ENCODE measurements at places on chromosomes 6 and 20.

GRCh38 chr20:3082955-3083952, 1.3 kb downstream of the AVP start:
- DNase-seq, result peak; percentile 35

GRCh38 chr6:107668743-107669474, 155.2 kb downstream of the SCML4 start:
- no peak for DNase-seq

- peak; percentile 96 for DNase-seq
Measured at GRCh38 chr6:3230900-3231246, 3.4 kb upstream of the TUBB2B start.

DNA sequence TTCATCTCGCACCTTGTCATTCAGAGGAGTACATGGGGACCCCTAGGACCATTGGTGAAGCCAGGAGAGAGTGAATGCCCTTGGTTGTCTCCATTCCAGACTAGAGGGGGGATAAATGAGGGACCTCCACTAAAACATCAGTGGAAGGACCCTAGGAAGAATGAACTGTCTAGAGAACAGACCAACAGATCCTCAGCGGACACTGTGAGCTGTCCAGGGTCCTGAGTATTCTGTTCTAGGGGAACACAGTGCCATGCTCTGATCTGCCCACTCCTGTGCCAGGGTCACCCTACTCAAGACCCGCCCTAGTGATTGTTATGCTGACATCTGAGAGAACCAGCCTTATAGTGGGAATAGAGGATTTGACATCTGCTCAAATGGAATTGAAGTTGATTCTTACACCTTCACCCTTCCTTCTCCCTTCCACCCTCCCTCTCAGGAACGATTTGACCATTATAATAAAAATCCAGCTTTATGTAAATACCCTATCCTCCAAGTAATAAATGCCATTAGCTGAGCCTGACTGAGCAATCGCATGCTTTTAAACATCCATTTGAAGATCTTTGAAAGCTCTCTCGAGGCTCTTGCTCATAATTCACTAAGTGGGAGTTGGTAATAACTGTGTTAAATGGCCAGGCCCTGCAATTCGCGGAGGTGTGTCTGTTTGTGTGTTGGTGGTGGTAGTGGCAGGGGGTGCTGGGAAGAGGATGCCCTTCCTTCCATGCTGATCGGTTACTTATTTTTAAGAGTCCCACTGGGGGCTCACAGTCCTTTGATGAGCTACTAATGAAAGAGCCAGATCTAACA, 43.6 kb upstream of the SLC32A1 start:
- DNase-seq, result no peak

- no peak for DNase-seq
Measured at GRCh38 chr20:2149507-2149906, 47.9 kb downstream of the STK35 start.

DNA sequence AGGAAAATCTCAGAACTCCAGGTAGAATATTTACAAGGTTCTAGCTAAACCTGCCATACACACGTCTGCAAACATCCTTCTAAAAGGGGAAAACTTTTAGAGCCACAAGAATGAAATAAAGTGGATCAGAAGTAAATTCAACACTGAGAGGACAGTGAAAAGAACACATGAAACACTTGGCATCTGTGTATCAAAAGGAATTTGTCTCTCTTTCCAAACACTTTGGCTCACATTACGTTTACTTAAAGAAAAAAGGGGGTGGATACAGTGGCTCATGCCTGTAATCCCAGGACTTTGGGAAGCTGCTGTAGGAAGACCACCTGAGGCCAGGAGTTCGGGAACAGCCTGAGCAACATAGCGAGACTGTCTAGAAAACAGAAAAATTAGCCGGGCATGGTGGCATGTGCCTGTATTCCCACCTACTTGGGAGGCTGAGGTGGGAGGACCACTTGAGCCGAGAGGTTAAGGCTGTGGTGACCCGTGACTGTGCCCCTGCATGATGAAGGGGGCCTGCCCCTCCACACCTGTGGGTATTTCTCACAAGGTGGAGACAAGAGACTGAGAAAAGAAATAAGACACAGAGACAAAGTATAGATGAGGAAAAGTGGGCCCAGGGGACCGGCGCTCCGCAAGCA, 35.4 kb downstream of the NINL start:
- no peak for DNase-seq

DNA sequence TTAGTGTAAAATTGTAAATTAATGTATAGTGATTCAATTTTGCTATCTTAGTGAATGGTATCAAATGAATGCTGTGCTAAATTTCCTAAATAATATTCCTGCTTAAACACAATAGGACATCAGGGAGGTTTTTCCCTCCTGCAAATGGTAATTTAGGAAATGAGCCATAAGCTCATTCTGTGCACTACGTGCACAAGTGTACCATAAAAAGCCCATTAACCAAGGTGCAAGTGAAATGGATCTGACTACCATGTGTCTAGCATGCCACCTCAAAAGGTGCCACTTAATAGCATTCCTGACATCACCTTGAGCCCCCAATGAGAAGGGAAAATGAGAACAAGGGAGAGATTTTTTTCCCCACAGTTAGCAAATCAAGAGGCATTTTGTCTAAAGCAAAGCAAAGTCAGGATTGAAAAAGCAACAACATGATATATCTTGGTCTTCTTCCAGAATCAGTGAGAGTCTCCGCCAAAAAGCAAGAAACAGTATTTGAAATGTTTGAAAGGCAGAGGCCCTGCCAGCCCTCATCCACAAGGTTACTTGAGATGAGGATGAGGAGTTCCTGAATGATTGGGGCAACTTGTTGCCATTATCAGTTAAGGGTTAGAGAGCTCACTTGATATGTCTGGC, 334.2 kb upstream of the RSPO3 start:
- peak; percentile 30 for DNase-seq

DNA sequence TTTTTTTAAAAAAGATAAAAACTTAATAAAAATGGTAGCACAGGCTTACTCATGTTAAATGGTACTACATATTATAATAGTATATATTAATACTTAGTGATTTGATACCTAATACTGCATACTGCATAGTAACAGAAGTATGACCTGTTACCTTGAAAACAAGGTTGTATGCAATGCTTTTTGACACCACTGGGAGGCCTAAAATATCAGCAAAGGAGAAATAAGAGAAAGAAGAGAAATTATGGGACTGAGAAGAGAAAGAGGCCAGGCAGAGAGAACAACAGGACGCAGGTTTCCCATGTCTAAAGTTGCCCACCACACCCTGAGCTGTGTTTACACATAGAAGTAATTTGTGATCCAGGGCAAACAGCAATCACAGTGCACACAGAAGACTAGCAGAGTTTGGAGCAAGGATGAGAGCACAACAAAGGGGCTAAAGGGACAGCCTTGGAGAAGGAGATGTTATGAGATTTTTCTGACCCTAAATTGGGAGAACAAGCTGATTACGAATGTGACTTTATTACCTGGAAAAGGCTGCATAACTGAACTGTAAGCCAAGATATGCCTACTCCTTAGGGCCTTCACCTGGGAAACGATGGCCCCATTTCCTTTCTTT, 73.2 kb downstream of the ROS1 start:
- DNase-seq, result peak; percentile 47

DNA sequence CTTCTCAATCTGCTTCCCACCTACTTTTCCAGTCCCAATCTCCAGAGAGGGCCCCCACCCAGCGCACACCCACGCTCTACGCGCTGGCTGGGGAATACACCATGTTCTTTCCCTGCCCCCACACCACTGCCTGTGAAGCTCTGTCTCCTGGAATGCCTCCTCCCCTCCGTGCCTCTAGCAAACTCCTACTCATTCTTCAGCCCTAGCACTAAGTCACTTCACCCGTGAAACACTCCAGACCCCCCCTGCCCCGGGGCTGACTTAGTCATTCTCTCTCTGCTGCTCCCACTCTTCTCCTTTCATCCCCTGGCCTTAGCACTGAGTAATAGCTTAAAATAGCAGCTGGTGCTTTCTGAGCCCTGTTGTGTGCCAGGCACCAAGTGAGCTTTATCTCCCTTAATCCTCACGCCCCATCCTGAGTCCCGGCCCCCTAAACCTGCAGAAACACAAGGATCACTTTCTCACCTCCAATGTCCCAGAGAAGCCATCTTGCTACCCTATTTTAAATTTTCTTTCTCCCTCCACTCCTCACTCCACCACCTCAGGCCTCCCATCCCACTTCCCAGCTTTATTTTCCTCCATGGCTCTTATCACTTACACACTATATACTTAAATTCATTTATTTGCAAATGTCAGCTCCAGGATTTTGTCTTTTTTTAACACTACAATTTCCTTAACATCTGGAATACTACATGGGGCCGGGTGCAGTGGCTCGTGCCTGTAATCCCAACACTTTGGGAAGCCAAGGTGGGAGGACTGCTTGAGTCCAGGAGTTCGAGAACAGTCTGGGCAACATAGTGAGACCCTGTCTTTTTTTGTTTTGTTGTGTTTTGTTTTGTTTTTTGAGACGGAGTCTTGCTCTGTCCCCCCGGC, 6.3 kb upstream of the PARD6B start:
- DNase-seq, result no peak

DNA sequence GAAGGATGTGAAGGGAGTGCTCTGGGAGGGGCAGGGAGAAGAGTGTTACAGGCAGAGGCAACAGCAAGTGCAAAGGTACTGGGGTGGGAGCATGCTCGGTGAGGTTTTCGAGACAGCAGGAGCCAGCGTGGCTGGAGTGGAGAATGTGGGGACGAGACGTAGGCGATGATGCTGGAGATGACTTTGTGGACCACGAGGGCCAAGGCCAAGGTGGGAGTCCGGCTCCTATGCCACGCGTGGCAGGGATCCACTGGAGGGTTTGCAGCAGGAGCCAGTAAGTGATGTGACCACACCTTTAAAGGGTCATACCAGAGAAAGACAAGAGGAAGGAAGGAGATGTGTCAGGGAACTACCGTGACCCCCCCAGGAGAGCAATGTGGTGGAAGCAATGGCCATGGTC, 7.3 kb downstream of the PTGIS start:
- no peak for DNase-seq

GRCh38 chr6:39934131-39934757, at the start of gene MOCS1:
Gene MOCS1, minus strand, starts transcription at chr6:39934462. Its CDS starts 45 bp downstream, at chr6:39934417.
- peak; percentile 62 for DNase-seq

GRCh38 chr6:158810155-158811095, 8.7 kb downstream of the EZR start:
- no peak for DNase-seq

DNA sequence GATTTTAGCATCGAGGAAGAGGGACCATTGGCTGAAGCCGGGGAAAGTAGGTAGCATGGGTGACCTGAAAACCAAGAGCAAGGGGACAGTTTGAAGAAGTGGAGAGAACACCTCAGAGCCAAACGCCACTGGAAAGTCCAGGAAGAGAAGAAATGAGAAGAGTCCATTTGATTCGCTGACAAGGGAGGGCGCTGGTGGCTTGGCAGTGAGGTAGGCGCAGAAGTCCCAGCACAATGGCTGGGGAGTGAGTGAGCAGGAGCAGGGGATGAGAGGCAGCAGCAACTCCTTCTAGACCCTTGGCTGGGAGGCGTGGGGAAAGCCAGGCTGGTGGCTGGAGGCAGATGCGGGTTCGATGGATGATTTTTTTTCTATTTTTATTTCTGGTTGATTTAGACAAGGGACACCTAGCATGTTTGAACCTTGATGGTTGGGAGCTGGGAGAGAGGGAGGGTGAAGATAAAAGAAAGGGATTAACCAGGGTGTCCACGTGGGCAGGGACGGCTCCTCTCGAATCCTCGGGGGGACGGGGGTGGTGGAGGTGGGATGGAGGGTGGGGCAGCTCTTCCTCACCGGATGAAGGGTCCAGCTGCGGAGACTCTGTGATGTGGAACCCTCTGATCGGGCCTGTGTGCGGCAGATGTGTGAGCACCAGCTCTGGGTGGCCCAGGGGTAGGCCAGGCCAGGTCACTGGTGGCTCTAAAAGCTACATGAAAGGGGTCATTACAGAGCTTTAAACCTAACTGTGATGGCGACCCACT, 164.2 kb downstream of the NFATC2 start:
- peak; percentile 8 for DNase-seq

DNA sequence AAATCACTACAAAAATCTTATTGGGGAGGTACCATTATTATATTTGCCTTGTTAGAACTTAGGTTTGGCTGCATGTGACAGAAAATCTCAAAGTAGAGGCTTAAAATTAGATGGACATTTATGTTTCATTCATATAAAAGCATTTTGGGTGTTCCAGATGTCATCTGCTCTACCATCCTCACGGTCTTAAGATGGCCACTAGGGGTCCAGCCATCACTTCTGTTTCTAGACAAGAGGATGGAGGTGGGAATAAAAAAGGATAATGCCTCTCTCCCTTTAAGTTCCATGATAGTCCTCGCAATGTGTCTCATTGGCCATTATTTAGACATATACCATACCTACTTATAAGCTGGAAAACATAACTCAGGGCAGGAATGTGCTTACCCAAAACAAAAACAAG, 929.5 kb downstream of the KIF16B start:
- DNase-seq, result peak; percentile 12

DNA sequence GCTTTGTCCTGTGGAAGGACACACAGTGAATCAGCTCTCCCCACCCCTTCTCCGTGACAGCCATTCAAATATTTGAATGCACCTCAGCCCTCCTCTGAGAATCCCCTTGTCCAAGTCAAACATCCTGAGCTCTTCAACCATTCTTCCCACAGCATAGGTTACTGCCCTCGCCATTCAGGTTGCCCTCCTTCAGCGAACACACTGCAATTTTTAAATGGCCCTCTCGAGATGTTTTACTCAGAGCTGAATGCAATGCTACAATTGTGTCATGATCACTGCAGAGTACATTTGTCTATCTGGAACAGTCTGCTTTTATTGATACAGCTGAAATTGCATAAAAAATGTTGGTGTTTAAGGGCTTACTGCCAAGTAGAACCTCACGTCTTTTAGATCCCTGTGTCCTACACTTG, 48.9 kb downstream of the SLC2A12 start:
- peak; percentile 22 for DNase-seq

DNA sequence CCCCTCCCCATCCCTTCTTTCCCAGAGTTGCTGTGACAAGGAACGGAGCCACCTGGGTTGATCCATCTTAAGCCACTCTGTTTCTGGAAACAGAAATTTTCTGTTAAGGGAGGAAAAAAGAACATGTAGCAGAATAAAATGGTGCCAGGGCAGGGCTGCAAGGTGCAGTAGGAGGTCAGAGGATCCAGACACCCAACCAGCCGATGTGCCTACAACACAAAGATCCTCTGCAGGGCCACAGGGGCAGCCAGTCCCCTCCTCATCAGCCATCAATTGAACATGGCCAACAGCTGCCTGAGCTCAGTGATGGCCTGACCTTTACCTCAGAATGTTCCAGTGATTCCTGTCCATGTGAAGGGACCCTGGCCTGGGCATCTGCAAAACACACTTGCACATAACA, 11.9 kb downstream of the MDFI start:
- no peak for DNase-seq

DNA sequence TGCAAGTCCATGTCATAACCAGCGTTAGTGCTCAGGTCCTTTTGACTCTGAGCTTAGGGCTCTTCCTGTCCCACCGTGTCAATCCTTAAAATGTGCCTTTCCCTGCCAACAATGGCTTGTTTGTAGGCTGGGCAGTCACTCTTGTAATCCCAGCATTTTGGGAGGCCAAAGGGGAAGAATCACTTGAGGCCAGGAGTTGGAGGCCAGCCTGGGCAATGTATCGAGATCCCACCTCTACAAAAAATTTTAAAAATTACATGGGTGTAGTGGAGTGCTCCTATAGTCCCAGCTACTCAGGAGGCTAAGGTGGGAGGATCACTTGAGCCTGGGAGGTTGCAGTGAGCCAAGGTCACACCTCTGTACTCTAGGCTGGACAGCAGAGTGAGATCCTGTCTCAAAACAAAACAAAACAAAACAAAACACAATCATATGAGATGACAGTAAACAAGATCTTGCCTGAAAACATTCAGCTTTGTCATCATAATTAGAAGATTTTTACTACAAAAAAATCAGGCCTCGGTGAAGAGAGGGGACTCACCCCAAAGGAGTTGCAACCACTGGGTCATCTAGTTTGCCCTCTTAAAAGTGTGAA, 52.5 kb upstream of the SLC32A1 start:
- DNase-seq, result no peak

- DNase-seq, result no peak
Measured at GRCh38 chr6:128057541-128057940, 156.7 kb upstream of the THEMIS start.
